Activated T-cell treated with anti-CD3 and anti-CD28 coated beads, Interleukin-2, amount 50 U/mL, for 48 hours (primary cell): ENCODE measurements at places on chromosomes 3 and 15.

DNA sequence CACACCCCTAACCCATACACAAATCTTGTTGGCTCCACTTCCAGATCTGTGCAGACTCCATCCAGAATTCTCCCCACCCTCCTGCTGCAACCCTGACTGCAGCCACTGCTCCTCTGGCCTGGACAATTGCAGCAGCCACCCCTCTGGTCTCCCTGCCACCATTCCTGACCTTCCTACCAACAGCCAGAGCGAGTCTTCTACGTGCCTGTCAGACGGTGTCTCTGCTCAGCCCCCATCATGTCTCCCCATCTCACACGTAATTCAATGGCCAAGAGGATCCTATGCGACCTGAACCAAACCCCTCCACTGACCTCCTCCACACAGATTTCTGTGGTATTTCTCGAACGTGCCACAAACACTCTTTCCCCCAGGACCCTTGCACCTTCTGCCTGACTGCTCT, 103.3 kb downstream of the TPRA1 start:
- DNase-seq: no peak

GRCh38 chr3:17840126-17840525, 97.7 kb upstream of the TBC1D5 start:
- DNase-seq: no peak

DNA sequence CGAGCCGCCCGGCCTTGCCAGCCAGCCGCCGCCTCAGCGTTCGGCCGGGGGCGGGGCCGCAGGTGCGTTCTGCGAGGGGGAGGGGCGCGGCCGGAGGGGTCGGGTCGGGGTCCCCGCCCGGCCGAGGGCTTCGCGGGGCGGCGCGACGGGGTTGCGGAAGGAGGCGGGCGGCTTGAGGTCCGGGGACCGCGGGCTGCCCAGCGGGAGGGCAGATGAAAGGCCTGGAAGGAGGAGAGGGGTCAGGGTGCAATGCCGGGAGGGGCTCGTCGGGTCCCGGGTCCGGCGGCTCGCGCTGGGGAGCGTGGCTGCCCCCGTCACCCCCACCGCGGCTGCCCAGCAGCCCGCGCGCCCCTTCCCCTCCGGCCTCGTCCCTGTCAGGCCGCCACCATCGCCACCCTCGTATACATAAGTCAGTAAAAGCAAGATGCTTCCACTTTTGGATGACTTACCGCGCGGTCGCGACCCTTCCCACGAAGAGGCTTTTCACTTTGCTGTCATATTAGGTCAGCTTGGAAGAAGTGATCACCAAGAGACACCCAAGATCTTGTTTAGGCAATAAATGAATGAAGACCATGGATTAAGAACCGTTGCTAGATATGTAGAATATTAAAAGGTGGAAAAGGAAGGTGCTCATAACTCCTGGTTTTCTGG, 620 bp upstream of the ANP32A start:
- DNase-seq: no peak

DNA sequence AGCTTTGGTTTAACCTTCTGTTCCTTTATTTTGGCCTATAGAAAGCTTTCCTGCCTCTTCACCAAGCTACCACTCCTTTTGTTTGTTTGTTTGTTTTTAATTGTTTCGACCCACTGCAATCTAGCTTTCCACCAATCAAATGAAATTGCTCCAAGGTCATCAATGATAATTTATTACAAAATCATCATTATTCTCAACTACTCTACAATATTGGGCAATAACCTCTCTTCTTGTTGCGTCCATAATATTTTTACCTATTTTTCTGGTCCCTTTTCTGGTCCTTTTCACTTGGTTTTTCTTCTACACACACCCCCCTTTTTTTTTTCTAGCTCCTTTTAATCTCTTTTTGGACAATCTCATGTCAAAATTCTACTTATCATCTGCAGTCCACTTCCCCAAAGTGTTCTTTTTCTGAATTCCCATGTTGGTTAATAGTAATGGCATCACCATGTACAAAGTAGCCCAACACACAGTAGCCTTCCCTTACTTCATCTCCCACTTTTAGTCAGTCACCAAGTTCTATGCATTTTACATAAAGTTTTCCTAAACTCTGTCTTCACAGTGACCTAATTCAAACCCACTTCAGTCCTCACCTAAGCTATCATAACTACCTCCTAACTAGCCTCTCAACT, 11.0 kb upstream of the ANKRD28 start:
- DNase-seq: no peak

GRCh38 chr15:101361418-101361817, 66.4 kb upstream of the SNRPA1 start:
- DNase-seq: no peak

- no peak for DNase-seq
Measured at GRCh38 chr15:69798481-69799250, 299.1 kb downstream of the TLE3 start.

DNA sequence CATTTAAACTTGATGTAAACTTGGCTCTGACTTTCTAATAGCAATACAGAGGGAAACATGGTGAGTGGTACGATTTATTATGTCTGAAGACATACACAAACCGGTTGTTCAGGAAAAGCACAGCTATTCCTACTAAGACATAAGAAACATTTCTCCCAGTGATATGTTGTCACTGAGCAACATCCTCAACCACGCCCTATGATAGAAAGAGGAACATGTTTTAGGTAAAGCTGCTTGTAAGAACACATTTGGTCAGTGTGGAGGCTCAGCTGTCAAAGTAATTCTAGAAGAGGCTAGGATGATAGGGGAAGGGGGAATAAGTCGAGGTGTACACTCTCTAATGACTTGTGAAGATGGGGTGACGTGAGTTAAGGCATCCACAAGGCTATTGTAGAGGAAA, 42.7 kb upstream of the B3GNT5 start:
- no peak for DNase-seq
